Ammon's horn (tissue), 1 donor: ENCODE measurements at places on chromosomes 1 and 21.

DNA sequence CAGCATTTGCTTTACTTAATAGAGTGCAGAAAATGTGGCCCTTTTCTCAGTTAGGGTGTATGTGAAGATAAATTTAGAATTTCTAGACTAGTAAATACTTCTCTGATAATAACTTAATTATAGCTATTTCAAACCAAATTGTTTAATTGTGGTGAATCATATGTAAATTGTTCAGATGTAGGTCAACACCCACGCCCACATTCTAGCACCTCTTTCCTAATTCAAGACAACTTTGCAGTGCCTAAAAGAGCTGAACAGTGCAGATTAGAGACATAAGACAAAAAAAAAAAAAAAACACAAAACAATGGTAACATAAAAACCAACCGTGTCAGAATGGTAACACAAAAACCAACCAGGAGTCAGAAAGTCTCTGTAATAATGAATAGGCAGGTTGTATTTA is 758.3 kb downstream of the USP25 start:
- DNase-seq = no peak

DNA sequence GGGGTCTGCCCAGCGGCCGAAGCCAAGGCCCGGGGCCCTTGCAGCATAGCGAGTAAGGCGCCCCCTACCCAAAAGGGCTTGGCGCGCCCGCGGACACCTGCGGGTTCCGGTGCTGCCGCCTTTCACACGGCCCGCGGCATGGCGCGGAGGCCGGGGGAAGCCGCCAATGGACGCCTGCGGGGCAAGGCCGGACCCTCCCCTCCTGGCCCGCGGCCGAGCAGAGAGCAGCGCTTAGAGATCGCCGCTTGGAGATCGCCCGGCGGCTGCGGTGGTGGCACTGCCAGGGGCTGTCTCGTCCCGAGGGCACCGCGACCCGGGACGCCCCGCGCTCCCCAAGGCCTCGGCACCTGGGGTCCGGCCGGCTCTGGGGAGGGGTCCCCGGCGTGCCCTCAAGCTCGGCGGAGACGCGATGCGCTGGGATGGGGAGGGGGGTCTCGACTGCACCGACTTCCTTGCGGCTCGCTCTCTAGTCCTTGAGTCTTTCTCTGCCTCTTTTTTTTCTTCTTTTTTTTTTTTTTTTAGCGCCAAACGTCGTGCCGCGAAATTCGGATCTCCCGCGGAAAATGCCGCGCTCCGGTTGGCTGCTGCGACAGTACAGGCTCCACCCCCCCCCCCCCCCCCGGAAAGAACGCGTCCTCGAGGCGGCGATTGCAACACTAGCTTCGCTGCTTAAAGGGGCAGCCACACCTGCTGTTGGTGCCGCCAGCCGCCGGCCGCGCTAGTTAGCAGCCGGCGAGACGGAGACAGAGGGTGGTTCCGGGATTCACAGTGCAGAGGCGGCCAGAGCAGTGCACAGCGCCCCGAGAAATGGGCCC is at the start of gene E2F2:
Gene E2F2, minus strand, starts transcription at position 487 of the 815 bp plus-strand sequence. Its CDS starts 440 bp downstream, at position 47.
- DNase-seq = peak; percentile 90

GRCh38 chr21:46124083-46124925 is 26.4 kb downstream of the COL6A2 start:
- DNase-seq = no peak

- no peak for DNase-seq
Measured at GRCh38 chr1:22809783-22810182, 99.1 kb downstream of the EPHB2 start.

DNA sequence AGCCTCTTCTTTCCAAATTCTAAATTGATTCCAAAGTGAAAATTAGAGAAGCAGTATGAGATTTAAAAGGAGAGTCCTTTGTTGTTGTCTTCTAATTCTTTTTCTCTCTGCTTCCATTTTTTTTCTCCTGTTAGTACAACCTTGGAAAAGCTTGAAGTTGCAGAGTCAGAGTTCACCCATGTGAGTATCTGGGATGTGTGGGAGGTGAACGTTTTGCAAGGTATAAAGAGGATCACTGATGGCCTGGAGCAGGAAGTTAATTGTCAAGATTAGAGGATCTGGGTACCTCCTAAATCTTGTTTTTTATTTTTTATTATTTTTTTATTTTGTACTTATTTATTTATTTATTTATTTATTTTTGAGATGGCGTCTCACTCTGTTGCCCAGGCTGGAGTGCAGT is 7.7 kb upstream of the PSMD4 start:
- DNase-seq = no peak

- no peak for DNase-seq
Measured at GRCh38 chr1:6795203-6795602, 9.9 kb downstream of the CAMTA1 start.

DNA sequence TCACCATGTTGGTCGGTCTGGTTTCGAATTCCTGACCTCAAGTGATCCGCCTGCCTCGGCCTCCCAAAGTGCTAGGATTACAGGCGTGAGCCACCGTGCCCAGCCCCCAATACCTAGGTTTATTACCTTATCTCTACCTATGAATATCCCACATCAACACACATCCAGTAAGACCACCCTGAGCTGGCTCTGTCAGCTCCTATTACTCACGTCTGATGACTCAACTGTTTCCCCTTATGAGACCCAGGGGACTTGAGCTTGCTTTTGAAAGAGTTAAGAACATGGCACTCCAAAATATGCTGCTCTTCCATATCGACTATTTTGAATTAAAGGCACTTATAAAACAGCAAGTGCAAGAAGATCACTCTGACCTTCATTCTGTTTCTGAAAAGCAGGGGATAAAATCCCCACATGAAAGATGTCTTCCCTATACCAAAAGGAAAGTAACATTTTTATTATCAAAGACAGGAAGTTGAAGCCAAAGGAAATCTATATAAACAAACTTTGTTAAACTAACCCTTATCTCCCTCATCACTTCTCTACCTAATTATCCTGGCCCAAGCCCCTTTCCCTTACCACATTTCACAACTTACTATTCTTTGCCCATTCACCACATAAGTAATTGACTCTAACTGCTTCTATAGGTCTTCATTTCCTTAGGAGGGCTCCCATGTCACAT is 41.3 kb upstream of the OSBPL9 start:
- DNase-seq = no peak

GRCh38 chr1:103435443-103435842 is 90.1 kb upstream of the RNPC3 start:
- no peak for DNase-seq

GRCh38 chr1:119011706-119012105 is 23.6 kb upstream of the TBX15 start:
- DNase-seq = no peak

DNA sequence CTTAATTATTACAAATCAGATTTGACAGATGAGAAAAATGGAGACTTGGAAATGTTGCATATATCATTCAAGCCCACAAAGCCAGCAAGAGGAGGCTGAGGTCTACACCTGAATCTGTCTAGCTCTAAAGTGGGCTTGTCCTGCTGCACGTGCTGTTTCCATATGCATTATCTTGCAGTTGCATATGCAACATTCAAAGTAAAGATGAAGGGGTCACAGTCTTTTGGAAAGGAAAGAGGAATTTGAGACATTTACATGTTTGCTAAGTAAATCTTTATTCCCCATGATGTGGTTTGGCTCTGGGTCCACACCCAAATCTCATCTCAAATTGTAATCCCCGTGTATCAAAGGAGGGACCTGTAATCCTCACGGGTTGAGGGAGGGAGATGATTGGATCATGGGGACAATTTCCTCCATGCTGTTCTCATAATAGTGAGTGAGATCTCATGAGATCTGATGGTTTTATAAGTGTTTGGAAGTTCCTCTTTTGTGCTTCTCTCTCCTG is 98.3 kb downstream of the BACH1 start:
- DNase-seq = no peak

DNA sequence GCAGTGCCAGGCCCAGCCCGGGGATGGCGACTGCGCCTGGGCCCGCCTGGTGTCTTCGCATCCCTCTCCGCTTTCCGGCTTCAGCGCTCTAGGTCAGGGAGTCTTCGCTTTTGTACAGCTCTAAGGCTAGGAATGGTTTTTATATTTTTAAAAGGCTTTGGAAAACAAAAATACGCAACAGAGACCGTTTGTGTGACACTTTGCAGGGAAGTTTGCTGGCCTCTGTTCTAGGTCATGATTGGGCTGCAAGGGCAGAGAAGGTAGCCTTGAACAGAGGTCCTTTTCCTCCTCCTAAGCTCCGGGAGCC is 719 bp downstream of the SOD1 start:
- no peak for DNase-seq

GRCh38 chr21:25031750-25032149 is 575.5 kb downstream of the MRPL39 start:
- DNase-seq = no peak

GRCh38 chr21:37582590-37582989 is 216.0 kb downstream of the DYRK1A start:
- peak; percentile 32 for DNase-seq

GRCh38 chr1:117371441-117372151 is 4.3 kb downstream of the MAN1A2 start:
- DNase-seq = no peak

DNA sequence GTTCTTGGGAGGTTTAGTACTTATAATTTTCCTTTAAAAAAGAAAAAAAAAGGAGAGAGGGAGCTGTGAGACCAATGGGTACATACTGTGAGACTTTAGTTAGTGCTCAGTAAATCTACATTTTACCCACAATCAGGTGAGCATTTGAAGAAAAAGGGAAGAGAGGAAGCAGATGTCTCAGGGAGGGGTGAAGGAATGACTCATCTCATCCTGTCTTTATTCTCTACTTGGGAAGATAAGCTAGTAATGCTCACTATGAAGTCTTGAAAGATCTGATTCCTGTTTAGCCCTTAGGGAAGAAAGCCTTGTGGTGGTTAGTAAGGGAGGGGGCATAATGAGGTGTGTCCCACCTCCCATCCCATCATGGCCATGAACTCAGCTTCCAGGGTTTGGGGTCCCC is 112.6 kb downstream of the PLD5 start:
- DNase-seq = no peak

DNA sequence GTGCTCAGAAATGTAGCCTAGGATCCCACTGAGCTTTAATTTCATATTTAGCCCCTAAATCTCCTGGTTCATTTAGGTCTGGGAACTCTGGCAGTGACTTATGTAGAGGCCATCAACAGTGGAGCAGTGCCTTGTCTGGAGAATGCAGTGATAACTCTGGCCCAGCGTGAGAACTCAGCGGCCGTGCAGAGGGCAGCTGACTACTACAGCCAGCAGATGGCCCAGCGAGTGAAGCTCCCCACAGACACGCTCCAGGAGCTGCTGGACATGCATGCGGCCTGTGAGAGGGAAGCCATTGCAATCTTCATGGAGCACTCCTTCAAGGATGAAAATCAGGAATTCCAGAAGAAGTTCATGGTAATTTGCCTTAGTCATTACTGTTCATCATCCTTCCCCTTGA is 17.8 kb downstream of the GBP6 start:
- no peak for DNase-seq

- DNase-seq = no peak
Measured at GRCh38 chr1:170620164-170620563, 43.8 kb upstream of the PRRX1 start.

GRCh38 chr1:59390307-59390706 is 93.4 kb downstream of the FGGY start:
- DNase-seq = no peak

DNA sequence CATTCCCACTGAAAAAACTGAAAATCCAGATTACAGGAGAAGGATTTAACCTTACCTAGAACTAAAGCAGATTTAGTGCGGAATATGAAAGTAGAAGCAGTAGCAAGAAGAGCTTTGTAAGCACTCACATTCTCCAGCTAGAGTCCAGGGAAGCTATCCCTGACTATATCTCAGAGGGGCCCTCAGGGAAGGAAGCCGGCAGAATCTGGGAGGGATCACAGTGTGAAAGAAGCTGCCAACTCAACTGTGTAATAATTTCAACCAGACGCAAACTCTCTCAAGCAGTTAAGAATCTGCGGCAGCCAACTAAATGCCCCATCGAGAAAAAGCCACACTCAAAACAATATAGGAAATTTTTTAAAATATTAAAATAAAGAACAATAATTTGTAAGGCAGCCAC is 163.8 kb downstream of the EIF4G3 start:
- no peak for DNase-seq

GRCh38 chr1:160522622-160523345 is at the start of gene SLAMF6:
TSS of gene SLAMF6 (minus strand) at chr1:160523255. CDS start at chr1:160523192, 63 bp downstream.
- DNase-seq = no peak

DNA sequence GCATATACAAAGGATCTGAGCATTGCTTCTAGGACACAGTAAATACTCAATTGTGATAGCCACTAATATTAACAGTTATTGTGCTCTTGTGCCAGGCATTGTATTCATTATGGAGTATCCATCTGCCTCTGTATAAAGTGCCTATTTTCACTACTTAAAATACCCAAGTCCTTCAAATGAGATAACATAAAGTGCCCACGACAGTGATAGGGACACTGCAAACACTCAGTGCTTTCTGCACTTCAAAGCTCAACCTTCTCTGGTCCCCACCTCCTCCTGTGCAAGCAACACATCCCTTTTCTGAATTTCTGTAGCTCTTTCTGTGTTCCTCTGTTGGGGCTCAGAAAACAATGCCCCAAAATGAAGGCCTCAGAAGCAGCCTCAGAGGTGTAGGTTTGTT is 6.6 kb upstream of the DDAH1 start:
- no peak for DNase-seq

DNA sequence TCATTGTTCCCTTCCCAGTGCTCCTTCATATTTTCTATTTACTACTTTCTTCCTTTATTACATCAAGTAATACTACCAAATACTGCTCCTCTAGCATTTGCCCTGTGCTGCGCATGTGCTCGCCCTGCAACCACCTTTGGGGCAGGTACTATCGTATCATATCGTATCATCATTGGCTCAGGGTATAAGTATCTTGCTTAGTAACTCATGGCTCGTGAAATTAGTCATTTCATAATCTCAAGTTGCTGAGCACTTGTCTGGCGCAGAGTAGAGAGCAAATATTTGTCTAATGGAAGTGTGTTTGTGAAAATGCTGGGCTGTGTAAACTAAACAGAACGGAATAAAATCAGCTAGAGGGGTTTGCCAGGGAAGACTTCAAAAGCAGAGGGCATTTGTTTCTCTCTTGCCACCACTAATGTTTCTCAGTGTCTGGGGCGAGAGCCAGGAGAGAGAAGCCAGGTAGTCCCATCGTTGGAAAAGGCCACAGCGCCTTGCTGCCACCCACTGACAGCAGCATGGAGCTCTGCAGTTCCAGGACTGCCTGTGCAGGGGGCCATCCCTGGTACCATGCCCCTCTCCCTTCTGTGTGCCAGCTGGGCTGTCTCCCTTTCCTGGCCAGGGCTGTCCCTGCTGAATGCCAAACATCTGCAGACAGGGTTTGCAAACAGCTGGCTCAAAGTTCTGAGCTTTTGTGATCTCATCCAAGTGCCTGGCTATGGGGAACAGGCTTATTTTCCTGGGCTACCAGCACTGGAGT is 20.0 kb upstream of the CPT2 start:
- DNase-seq = peak; percentile 36

GRCh38 chr21:43764576-43765495 is 11.3 kb downstream of the CSTB start:
- DNase-seq = no peak
